ENCODE measurements at places on chromosomes 1 and 21.

GRCh38 chr21:43331111-43331961 is 95.6 kb downstream of the SIK1 start:
- no peak for DNase-seq

- DNase-seq = no peak
Measured at GRCh38 chr21:33690874-33691273, 48.6 kb downstream of the ITSN1 start.

- peak; percentile 32 for DNase-seq
Measured at GRCh38 chr1:211606332-211606913, 27.5 kb upstream of the SLC30A1 start.

GRCh38 chr21:41260428-41260827 is 56.2 kb upstream of the FAM3B start:
- DNase-seq = no peak

DNA sequence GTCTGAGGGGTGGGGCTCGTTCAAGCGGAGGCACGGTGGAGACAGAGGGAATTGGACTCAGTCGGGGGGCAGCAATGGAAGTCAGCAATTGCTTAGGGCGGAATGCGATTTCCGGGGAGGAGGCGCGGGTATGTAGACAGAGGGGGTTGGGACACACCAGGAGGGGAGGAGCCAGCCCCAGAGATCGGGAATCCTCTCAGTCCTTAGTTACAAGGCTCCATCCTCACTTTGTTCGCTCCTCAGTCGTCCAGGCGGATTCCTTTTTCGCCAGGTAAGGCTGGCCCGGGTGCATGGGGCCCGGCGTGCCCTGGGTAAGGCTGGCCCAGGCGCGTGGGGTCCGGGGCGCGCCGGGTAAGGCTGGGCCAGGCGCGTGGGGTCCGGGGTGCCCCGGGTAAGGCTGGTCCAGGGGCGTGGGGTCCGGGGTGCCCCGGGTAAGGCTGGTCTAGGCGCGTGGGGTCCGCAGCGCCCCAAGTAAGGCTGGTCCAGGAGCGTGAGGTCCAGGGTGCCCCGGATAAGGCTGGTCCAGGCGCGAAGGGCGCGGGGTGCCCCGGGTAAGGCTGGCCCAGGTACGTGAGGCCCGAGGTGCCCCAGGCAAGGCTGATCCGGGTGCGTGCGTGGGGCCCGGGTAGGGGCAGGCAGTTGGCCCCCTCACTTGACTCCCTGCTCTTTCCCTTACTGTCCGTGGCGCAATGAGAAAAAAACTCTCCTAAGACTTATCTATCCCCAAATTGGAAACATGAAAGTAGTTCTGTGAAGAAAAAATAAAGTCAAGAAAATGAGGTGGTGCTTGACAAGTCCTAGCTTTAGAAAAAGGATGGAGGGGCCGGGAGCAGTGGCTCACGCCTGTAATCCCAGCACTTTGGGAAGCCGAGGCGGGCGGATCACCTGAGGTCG is at the start of gene L1TD1:
Gene L1TD1, plus strand, starts transcription at position 199 of the 894 bp plus-strand sequence. CDS start 11,780 bp downstream, outside the sequence.
- DNase-seq = no peak

- DNase-seq = peak; percentile 54
Measured at GRCh38 chr1:147579934-147580537, 38.7 kb downstream of the BCL9 start.

- DNase-seq = no peak
Measured at GRCh38 chr1:217876401-217876800, 245.3 kb downstream of the SPATA17 start.

DNA sequence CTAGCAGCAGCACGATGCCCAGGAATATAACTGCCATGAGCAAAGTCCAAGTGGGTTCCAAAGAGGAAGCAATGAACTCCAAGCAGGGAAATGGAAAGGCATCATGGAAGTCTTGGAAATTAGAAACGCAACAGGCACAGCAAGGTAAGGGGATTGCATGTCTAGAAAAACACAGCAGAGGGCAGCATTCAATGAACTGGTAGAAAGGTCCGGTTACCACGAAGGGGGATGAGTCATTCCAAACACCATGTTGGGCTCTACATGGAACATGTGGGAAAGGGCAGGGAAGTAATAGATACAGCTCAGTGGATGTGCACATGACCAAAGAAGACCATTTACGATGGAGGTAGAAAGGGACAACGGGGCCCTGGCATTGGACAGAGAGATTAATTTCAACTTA is 36.4 kb downstream of the RXRG start:
- peak; percentile 37 for DNase-seq

DNA sequence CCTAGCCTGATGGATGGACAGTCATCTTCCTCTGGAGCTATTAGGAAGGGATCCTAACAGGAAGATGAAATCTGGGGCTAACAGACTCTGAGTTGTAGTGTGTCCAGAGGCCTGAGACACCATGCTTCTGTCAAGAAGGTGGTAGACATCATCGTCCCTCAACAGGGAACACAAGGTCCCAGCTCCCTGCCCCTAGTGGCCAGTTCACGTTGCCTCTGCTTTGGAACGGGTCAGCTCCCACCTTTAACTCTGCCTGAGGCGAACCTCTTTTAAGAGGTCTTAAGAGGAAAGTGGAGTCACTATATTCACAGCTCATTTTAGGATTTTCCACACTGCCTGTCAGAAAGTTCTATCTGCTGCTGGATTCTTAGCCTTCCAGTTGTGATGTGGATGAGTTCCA is 28.3 kb downstream of the LRRC71 start:
- no peak for DNase-seq

DNA sequence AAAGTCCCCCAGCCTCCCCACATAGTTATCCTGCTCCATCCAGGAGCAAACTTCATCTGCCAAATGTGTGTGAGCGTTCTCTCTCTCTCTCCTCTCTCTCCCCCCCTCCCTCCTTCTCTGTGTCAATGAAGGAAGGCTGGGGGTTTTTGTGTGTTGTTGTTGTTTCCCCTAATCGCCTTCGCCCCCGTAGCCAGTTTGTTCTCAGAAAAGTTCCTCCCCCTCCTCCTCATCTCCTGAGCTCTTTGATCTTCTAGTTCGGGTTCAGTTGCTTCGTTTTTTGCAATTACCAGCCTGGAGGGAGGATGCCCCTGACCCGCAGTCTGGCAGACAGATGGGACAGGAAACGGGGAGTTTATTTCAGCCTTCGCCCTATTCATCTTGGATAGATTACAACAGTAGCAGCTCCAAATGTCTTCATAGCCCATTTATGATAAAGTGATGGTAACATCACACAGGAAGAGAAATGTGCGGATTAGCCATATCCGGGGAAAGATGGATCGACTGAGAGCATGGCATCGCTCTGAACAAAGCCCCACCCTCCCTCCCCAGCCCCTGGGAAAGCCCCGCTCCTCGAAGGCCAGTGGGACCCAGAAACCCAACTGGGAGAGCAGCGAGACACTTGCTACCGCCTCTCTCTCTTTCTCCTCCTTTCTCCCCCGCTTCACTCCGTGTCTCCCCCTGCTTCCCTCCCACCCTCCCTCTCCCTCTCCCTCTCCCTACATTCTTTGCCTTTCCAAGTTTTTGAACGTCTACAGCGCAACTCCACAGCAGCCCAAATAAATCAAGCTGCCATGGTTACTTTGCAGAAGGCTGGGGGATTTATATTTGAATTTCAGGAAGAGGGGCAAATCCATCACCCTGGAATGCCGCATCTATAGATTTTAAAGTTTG is 139.7 kb upstream of the ARHGEF16 start:
- no peak for DNase-seq

- no peak for DNase-seq
Measured at GRCh38 chr1:223425550-223425949, 32.3 kb downstream of the CCDC185 start.

GRCh38 chr1:204716660-204717059 is 31.1 kb upstream of the LRRN2 start:
- DNase-seq = no peak

DNA sequence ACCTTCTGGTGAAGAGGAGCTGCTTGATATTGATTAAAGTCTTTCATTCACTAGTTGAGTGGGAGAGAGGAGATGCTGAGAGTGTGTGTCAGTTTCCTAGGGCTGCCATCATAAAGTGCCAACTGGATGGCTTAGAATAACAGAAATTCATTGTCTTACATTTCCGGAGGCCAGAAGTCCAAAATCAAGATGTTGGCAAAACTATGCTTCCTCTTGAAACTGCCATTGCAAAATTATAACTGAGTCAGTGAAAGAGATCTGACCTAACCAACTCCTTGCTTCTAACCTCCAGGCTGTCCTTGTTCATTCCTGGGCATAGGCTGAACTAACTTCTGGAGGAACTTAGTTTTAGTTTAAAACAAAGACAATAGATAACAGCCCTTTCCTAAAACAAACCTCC is 47.1 kb downstream of the PTGS2 start:
- no peak for DNase-seq

DNA sequence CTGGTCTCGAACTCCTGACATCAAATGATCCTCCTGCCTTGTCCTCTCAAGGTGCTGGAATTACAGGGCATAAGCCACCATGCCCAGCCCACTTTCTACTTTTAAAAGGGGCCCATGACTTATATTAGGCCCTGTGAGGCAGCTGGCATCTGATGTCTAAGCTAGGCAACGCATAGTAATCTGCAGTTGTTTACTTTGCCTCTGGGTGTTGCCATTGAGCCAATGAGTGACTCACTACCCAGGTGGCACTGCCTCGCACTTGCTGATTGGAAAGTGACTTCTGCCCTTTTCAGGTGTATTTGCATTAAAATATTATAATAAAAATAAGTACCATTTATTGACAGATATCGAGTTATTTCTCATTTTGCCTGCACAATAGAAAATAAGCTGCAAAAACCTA is 84.9 kb downstream of the KIF14 start:
- peak; percentile 54 for DNase-seq

DNA sequence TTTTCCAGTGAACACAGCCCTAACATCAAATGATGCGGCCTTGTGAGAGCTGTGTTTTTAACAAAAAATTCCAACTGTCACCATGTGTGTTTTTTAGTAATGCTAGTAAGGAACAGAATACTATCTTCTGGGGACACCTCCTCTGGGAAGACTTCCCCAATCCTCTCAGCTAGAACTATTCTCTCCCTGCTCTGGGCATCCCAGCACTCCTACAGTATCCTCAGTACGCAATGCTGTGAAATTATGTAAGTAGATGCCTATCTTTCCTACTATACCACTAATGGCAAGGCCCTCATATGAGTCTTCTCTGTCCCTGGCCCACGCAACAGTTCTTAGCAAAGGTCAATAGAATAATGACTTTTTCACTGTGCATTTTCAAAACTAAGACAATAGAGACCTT is 19.5 kb upstream of the TTC39A start:
- no peak for DNase-seq

DNA sequence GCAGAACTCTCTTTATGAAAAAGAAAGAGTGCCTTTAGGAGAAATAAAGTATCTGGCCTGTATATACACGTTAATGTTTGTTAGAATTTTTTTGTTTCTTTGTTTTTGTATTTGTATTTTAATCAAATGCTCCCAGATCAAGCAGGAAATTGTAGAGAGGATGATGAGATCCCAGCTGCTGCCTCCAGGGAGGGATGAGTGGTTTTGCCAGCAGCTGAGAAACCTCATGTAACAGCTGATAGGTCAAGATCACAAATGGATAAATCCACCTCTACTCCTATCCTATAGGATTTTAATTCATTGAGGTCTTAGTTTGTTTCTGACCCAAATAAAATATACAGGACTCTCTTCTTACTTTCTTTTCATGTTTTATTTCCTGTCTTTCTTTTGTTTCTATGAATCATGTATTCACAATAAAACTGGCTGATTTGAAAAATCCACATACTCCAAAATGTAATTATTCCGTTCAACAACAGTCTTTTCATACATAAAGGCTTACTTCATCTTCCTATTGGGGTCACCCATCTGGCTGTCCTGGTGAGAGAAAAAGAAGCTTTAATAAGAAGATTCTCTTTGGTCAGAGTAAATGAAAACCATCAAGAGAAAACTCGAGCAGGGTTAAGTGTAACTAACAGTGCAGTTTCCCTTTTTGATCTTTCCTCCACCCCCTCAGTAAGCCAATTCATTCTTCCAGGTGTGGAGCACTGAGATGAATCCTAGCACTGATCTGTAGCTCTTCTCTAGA is 129.3 kb upstream of the PLPPR5 start:
- DNase-seq = no peak

GRCh38 chr1:45395051-45395450 is 54.8 kb upstream of the MUTYH start:
- DNase-seq = no peak

DNA sequence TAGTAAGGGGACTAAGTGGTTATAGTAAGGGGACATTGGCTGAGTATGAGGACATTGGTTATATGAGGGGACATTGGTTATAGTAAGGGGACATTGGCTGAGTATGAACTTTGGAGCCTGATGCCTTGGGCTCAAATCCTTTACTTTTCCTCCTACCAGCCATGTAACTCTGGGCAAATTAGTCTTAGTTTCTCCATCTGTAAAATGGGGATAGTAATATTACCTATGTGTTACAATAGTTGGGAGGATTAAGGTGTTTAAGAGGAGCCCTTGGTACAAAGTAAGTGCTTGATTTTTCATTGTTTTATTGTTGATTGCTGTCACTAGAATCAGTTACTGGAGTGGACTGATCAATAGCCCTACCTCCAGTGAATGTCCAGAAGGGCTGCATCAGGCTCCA is 2.8 kb downstream of the OSCP1 start:
- DNase-seq = no peak

DNA sequence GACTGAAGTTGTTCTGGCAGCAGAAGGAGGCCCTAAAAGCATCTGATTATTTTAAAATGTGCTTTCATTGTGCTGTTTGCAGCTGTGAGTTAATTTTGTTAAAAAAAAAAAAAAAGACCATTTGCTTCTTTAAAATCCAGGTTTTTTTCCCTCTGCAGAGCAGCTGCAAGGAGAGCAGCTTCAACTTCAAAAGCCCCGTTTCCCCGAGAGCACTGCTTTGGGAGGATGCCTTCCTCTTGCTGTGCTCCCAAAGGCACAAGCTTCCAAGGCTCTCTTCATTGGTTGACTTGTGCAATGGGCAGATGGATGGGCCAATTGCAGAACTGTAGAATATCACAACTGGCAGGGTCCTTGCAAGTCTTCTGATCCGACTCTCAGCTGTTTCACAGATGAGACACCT is 459.2 kb upstream of the PKN2 start:
- DNase-seq = no peak

DNA sequence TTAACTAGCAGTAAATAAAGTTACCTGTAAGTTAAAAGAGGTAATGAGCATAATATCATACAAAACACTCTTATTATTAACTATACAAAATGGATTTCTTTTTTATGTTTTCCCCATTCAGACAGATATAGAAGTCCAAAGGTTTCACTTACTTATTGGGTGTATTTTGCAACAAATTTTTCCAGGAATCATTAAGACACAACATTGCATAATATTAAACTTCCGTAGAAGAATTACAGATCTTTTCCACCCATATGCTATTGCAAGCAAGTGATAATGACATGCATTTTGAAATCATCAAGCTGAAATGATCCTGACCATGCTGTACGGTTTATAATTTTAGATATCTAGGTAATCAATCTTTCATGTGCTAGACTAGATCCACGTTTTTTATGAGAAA is 957.0 kb downstream of the NCAM2 start:
- DNase-seq = peak; percentile 0

- peak; percentile 76 for DNase-seq
Measured at GRCh38 chr1:32695098-32695904, 7.3 kb downstream of the SYNC start.

Data from hematopoietic multipotent progenitor cell treated with erythropoietin and hydrocortisone succinate and interleukin-3 and kit ligand, for 4 days (in vitro differentiated cells).